ENCODE measurements at places on chromosomes 2 and 18.

- no peak for DNase-seq
Measured at GRCh38 chr18:52242711-52243110, 97.3 kb upstream of the DCC start.

DNA sequence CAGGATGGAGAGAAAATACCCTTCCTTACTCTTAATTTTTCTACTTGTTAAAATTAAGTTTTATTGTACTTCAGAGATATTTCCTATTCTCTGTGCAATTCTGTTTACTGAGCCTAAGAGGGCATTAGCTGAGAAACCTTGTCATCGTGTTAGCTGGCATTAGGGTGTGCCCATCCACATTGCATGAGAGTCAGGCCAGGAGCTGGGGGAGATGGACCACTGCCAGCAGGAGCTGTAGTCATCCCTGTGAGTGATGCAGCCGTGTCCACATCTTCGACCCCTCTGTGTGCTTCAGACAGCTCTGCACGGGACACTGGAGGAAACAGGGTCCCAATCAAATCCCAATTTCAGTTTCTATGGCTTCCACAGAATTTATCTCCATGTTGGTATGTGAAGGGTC is 34.2 kb downstream of the ABCA12 start:
- no peak for DNase-seq

DNA sequence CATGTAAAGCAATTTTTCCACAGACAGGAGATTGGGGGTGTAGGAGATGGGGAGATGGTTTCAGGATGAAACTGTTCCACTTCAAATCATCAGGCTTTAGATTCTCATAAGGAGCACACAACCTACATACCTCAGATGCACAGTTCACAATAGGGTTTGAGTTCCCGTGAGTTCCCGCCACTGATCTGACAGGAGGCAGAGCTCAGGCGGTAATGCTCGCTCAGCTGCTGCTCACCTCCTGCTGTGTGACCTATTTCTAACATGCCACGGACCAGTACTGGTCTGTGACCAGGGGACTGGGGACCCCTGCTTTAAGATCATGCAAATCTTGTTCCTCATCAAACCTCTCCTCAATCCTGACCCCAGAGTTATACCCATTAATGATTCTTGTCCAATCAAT is 70.1 kb downstream of the RPE start:
- DNase-seq: no peak

DNA sequence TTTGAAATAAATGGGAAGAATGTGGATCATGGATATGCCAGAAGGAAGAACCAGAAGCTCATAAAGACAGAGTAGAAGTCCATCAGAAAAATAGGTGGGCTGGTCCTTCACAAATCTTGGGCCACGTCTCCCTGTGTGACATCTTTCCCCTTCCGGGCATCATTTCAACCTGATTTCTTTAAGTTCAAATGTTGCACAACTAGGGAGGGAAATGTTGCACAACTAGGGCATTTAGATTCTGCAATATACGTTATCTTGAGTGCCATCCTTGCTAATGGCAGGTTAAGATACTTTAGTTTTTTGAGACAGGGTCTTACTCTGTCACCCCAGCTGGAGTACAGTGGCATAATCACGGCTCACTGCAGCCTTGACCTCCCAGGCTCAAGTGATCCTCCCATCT is 129.6 kb downstream of the CERS6 start:
- no peak for DNase-seq

DNA sequence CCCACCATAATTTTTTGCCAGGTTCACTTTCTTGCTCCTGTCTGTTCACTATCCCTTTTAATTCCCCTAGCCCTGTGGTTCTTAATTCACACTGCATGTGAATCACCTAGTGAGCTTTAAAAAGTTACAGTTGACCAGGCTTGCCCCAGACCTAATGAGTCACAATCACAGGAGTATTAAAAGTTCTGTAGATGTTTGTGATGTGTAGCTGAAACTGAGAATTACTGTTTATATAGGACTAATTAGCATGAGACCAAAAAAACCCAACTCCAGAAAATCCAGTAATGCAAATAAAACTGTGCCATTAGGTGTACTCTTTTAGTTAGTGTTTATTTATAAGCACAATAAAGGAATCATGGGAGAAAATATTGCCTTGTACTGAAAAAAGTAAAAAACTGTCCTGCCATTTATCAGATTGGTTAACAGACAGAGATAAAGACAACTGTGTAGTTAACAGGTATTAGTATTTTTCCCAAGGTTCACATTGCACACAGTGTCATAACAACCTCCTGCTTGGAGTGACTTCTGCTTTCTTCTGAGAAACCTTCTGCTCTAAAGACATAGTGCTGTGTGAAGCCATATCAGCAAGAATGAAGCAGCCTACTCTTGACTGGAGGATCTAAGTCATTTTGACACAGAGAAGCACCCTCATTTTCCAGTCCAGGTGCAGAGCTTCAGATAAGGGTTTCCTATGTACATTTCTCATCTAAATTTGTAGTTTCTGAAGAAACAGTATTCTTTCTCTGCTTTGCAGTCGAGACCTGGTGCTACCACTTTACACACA is 39.0 kb downstream of the VAPA start:
- DNase-seq: no peak

- DNase-seq: no peak
Measured at GRCh38 chr18:48831802-48832201, 119.0 kb downstream of the SMAD7 start.

DNA sequence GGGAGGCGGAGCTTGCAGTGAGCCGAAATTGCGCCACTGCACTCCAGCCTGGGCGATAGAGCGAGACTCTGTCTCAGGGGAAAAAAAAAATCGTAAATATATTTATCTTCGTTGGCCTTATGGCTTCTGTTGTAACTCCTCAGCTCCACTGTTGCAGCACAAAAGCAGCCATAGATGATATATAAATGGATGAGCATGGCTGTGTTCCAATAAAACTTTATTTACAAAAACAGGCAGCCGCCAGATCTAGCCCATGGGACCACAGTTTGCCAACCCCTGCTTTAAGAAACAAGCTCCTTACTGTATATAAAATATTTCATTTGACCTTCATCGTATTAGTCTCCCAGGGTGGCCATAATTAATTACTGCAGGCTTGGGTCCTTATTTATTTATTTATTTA is 20.1 kb downstream of the ST8SIA3 start:
- DNase-seq: no peak

GRCh38 chr18:46366751-46367376 is 262.7 kb downstream of the HAUS1 start:
- no peak for DNase-seq

DNA sequence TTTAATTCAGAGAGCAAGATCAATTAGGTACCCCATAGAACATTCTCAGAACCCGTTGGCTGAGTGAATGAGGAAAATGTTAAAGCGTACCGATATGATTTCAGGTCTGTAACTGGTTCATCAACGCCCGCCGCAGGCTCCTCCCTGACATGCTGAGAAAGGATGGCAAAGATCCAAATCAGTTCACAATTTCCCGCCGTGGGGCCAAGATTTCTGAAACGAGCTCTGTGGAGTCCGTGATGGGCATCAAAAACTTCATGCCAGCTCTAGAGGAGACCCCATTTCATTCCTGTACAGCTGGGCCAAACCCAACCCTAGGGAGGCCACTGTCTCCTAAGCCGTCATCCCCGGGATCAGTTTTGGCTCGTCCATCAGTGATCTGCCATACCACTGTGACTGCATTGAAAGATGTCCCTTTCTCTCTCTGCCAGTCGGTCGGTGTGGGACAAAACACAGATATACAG is 7.3 kb downstream of the TGIF1 start:
- no peak for DNase-seq

DNA sequence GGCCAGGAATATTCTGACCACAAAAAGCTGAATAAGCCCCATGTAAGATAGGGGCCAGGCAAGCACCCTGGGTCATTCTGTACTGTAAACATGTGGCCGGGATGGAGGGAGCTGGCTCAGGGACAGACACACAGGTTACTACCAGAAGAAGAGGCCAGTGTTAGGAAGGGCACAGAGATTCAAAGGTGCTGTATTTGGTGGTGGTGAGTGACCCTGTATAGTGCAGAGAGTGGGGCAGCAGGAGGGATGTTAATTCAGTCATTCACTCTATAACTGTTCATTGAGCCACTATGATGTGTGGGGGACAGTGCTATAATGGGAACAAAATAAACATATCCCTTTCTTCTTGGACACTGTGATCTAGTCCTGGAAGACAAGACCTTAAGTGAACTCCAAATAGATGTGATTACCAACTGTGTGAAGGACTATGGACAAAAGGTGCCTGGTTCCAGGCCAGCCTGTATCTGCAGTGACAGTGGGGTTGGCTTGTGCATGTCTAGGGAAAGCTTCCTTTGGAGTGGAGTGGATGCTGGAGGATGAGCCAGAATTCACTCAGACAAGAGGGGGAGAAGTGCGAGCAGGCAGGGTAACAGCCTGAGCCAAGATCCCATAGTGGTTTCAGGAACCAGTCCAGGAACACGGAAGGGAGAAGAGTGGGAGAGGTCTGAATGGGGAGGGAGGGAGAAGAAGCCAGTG is 8.3 kb downstream of the MOCOS start:
- no peak for DNase-seq

- DNase-seq: no peak
Measured at GRCh38 chr2:48600917-48601316, 16.7 kb upstream of the GTF2A1L start.

DNA sequence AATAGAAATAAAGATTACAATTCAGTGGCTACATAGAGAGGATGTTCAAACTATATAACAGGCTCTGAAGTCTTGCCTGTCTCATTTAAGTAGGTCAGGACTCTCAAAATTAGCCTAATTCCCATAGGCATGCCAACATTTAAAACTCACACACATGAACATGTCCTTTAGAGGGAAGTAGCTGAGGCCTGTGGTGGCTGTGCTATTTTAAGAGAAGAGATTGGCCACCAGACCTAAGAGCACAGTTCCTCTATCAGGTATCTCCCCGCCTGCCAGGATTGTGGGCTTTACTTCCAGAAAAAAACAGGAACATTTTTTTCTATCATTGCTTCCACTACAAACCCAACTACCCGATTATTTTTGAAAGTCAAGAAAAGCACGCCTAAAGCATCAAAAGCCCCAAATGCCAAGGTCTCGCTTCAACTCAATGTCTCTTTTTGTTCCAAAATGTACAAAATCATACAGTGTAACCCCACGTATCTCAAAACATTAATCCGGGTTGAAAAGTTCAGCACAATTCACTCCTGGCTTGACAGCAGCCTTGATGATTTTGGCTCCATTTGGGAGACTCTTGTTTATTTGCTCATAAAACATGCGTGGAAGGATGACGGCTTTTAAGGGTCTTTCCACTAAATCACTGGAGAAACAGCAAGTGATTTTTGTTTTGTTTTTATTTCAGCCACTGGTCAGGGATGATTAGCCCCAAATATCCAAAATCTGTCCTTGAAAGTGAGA is 15.3 kb downstream of the FHL2 start:
- DNase-seq: no peak

DNA sequence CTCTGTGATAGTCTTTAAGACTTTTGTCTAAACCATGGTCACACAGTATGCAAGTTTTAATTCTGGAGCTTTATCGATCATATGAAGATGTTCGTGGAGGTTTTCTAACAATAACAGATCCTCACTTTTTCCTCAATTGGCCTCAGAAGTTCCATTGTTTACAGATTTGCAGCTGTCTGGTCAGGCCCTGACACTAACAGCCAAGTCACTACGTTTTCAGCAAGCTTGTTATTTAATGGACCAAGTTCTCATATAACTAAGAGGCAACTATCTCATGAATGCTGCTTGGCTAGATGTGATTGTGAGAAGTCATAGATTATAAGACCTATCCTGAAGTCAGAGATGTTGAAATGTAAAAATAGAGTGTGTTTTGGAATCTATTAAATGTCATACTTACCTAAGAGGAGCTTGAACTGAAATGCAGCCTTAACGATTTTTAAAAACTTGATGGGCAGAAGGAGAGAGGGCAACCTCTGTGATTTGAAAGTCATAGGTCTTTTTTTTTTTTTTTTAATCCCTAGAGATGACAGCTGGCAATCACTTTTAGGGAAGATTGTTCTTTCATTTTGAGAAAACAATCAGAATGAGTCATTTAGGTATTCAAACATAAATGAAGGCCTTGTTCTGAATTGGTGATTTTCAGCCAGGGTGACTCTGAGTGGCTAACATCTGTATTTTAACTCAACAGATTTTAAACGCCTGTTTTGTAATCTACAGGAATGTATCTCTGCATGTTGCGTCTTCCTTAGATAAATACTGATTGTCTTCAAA is 48.4 kb upstream of the NEMP2 start:
- no peak for DNase-seq

- no peak for DNase-seq
Measured at GRCh38 chr2:219362524-219363164, 25.1 kb downstream of the DNPEP start.

- no peak for DNase-seq
Measured at GRCh38 chr2:47259829-47260228, 104.7 kb upstream of the STPG4 start.

DNA sequence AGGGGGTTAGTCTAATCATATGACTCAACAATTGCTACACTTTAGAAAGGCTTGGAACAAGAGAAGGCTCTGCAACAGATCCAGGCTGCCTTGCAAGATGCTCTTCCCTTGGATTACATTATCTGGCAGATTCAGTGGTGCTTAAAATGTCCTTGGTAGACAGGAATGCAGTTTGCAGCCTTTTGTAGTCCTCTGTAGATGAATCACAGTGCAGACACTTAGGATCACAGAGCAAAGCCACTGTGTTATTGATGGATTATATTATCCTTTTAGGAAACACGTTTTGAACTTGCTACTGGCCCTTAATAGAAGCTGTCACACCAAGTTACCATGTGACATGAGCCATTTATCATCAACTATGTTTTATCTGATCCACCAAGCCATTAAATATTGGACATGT is 152.2 kb downstream of the CBLN2 start:
- DNase-seq: no peak

- DNase-seq: no peak
Measured at GRCh38 chr2:197248001-197248401, 62.6 kb downstream of the ANKRD44 start.

DNA sequence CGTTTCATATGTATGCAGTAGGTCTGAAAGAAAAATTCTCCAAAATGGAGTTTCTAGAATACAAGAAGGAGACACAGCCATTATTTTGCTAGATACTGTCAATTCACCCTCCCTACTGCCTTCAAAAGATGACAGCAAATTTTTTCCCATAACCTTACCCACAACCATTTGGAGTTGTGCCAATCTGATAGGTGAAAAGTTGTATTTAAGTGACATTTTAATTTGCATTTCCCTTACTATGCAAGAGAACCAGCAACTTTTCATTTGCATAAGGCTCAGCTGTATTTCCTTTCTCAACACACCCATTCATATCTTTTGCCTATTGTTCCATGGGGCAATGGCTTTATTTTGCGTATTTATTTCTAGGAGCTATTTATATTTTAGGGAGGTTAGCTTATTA is 31.4 kb upstream of the IL18RAP start:
- no peak for DNase-seq

Measured in stimulated activated CD8-positive, alpha-beta memory T cell treated with anti-CD3 and anti-CD28 coated beads, Interleukin-4, amount 100 ng/mL, for 1 hour (primary cell).